Kidney (tissue), 22 donors: ENCODE measurements at places on chromosomes 2 and 18. TPM values are rescaled to one million over a fixed set of nuclear protein-coding genes. Genes with fewer than 3 reads are reported as not detected.

- no peaks in the 10 kb centered on the region for H3K36me3 ChIP-seq
- no peak overlapping the region for H3K27ac ChIP-seq
- no peak overlapping the region for H3K4me3 ChIP-seq
- H3K4me1 ChIP-seq, result no peaks in the 10 kb centered on the region
- no peaks in the 10 kb centered on the region for H3K27me3 ChIP-seq
Measured at GRCh38 chr18:55517055-55517454, 70.9 kb downstream of the TCF4 start.

DNA sequence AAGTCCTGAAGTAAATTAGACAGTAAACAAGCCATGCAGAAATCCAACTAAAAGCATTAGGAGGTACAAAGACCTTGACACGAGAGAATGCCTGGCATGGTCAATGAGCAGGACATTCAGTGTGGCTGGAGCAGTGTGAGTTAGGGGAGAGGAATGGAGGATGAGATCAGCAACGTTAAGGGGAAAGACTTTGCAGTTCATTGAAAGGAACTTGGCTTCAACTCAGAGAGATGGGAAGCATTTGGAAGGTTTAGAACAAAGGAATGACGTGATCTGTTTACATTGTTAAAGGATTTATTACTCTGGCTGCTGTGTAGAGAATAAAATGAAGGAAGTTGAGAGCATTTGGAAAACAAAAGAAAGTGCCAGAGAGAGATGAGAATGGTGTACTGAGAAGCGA lies 621.3 kb downstream of the XIRP2 start:
- no peaks in the 10 kb centered on the region for H3K4me1 ChIP-seq
- peak; percentile 69 for DNase-seq
- H3K4me3 ChIP-seq, result no peak overlapping the region
- no peak overlapping the region for H3K27ac ChIP-seq
- H3K36me3 ChIP-seq, result no peaks in the 10 kb centered on the region

ELP2 gene
- 74.0 TPM for total RNA-seq

ARHGAP15 gene
- 23.1 TPM for total RNA-seq

GRCh38 chr2:197037863-197038398 lies 111.4 kb upstream of the PGAP1 start:
- no peaks in the 10 kb centered on the region for H3K27me3 ChIP-seq
- no peak overlapping the region for H3K4me3 ChIP-seq
- H3K36me3 ChIP-seq, result no peaks in the 10 kb centered on the region
- DNase-seq, result no peak
- H3K4me1 ChIP-seq, result no peaks in the 10 kb centered on the region
